ENCODE measurements at places on chromosomes 4 and X.

DNA sequence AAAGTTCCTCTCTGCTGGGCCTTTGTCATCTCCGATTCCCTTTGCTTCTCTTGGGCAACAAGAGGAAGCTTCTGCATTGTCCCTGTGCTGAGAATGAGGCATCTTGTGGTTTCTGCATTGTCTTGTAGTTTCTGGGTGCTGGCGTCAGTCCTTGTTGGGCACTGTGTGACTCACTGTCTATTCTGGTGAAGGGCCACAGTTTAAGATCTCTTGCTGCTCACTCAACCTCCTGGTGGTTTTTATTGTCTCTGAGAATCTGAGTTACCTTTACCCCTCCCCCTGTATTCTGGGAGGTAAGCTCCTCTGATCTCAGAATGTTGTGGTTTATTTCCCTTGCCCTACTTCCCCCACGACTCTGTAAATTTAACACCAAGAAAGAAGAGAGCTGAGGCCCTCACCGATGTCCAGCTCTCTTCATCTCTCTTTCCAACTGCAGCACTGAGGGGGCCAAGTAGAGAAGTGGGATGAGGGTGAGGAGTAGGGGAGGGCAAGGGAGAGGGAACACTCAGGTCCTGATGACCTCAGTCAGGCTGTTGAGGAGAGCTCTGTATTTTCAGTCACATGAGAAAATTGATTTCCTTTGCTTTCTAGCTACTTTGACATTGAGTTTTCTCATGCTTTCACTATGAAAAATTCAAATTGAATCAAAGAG, 441.6 kb upstream of the PITX2 start:
- peak; percentile 88 for DNase-seq

GRCh38 chr4:41287005-41287404, 30.3 kb downstream of the UCHL1 start:
- no peak for DNase-seq

DNA sequence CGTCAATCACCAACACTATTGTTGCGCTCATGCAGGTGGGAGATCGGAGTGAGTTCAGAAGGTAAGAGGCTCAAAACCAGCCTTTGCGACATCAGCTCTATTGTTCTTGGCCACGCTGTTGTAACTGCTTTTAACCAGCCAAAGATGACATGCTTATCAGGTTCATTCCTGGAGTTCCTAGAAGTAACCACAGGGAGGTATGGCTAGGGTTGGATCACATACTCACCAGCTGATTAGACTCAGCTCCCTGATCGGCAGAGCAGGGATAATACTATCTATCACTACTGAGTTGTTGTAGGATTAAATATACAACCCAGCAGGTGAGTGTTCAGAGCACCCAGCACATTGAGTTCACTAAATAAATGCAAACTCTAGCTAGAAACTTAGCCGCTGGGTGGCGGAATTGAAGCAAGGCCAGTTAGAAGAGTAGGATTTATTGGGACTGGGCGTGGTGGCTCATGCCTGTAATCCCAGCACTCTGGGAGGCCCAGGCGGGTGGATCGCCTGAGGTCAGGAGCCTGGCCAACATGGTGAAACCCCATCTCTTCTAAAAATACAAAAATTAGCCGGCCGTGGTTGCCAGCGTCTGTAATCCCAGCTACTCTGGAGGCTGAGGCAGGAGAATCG, 12.4 kb downstream of the SLC34A2 start:
- no peak for DNase-seq

- DNase-seq, result no peak
Observed at GRCh38 chrX:71168134-71168533, 23.5 kb downstream of the NLGN3 start.

DNA sequence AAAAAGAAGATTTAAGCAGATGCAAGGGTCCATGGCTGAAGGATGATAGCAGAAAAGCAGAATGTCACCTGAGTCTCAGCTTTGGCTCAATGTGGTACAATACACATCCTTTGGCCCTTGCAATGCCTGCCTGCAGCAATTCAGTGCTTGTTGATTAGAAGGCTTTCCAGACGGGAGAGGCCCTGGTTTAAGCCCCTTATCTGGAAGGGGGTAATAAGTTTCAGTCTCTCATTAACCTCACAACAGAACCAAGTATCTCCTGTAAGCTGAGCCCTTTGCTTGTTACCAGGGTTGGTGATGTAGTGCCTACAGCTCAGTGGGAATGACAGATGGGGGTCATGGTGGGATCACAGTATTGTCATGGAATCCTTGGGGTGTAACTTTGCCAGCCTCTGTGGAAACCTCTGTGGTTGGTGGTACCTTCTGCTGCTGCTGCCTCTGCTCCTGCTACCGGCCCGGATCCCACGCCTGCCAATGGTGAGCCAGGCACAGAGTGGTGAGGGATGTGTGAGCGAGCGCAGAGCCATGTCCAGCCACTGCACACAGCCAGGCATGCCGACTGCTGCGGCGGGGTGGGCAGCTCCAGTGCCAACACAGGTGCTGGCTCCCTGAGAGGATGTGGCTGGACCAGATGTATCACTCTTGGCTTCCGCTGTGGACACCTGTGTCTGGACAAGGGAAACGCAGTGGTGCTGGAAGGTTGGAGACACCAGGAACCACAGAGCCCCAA, 81.2 kb downstream of the ADRA2C start:
- DNase-seq, result no peak

DNA sequence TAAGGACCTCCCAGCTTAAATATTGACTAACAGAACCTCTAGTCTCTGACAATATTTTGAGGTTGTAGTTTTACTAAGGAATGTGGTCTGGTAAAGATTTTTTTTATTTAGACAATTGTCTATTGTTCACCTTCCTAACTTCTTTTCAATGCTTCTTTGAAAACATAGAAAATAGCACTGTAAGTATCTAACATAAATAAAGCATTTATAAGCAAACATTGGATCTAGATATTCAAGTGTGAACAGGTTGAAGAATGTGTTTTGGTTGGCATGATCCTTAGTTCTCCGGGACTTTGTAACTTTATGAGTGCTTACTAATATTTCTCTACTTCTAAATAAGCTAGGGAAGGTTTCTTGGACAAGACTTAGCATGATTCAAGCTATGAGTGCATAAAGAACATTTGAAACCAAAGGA, 285.4 kb upstream of the ARSJ start:
- no peak for DNase-seq

- DNase-seq, result no peak
Observed at GRCh38 chr4:48030470-48030869, 13.9 kb downstream of the NIPAL1 start.

- no peak for DNase-seq
Observed at GRCh38 chr4:153418121-153418520, 48.0 kb upstream of the TMEM131L start.

DNA sequence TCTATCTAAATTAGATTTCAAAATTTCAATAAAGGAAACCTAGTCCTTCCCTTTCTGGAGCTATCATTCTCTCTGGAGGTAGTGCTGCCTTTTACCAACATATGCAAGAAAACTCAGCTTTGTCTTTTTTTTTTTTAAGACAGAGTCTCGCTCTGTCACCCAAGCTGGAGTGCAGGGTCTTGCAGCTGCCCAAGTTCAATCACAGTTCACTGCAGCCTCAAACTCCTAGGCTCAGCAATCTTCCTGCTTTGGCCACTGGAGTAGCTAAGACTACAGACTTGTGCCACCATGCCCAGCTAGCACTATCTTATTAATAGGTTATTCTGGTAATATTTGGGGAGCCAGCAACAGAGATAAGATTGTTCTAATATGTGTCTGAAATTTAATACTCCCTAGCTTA, 12.3 kb downstream of the AASDH start:
- DNase-seq, result no peak

DNA sequence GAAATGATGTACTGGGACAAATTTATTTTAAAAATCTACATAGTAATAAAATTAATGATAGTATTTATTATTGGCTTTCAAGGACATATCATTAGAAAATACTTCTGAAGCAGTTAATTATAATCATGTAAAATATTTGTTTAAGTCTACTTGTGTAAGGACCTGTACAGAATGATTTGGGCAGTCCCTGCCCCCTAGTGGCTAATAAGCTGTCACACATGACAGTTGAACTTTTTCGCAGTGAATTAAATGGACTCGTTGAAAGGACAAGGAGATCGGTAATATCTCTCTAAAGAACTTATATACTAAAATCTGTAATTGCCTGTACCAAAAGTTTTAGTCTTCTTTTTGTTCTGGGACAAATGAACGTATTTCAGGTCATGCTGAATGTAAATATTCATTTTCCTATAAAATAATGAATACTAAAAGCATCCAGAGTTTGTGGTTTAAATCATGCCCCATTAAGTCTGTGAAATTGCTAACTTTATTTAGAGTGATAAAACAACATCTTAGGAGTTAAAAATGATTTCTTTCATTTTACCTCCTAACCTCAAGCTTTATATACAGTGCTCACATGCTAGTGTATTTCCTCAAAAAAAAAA, 13.6 kb downstream of the EXOC1 start:
- DNase-seq, result no peak

- DNase-seq, result peak; percentile 37
Observed at GRCh38 chrX:40784516-40785151, 49.3 kb upstream of the MED14 start.

- DNase-seq, result no peak
Observed at GRCh38 chrX:140034916-140035315, 69.6 kb upstream of the CXorf66 start.

DNA sequence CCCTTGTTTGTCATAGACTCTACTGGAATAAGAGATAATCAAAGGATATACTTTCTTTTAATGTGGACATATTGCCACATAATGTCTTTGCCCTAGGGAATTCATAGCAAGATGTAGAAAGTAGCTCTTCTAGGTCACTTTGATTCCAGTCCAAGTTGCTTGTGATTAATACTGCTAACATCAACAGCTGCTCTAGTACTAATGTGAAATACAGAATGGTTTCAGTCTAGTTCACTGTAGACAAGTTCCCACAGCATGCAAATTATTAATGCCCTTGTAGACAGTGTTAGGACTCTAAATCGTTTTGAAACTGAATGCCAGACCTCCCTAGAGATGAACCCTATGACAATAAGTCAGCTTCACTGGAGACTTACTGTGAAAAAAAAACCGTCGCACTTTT, 494.6 kb upstream of the ATOH1 start:
- no peak for DNase-seq

DNA sequence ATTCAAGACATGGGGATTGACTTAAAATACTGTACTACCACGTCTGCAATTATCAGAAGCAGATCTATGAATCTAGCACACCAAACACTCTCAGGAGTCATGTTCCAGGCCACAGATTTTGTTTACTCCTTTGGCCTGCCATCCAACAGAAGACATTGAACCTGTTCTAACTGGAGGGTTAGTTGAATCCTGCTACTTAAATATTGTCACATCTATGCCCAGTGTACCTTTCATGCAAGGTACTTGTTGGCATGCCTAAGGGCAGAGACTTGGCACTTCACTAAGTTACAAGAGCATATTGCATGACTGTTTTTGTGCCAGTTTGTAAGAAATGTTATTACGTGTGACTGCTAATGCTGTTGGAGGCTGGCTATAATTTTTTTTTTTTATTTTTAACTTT, 126.9 kb upstream of the BCOR start:
- no peak for DNase-seq

DNA sequence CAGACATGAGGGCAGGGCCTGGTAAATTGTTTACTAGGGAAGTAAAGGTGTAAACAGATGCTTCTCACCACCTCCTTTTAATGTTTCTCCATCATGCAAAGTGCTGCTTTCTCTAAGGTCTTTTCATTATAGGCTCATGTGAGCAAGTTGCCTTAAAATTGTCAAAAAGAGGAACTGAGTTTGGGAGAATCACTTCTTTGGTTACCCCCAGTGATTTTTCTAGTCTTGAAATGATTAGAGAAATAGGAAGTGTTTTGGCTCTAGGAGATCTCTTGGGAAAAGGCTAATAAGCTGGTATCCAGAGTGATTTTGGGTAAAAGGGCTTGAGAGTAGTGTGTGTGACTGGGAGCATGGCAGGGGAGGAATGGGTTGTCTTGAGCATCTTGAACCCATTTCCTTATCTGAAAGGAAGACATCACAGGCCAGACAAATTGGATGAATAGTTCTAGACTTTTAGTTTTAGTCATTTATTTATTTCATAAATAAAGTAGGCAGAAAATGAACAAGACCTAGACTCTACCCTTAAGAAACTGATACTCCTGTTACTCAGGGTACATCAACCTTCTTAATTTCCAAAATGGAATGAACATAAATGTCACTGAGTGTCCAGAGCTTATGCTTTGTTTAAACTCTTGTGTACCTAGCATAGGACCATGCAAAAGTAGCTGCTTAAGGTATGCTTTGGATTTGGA, 14.2 kb downstream of the GRPR start:
- DNase-seq, result no peak

GRCh38 chrX:153968754-153969124, 2.9 kb downstream of the HCFC1 start:
- DNase-seq, result no peak

DNA sequence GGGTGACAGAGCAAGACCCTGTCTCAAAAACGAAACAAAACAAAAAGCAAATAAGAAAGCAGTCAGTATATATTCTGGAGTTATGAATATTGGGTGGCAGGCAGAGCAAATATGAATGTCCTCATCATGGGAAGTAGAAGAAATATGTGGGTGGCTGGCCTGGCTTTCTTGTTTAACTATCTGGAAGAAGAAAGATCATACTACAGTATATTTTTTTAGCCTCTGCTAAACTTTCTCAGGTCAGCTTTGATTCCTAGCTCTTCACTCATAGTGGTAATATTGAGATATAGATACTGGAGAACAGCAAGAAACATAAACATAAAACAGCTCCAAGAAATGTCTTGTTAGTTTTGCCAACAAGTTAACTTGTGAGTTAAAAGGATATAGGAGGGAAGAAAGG, 192.5 kb downstream of the SOWAHB start:
- no peak for DNase-seq

DNA sequence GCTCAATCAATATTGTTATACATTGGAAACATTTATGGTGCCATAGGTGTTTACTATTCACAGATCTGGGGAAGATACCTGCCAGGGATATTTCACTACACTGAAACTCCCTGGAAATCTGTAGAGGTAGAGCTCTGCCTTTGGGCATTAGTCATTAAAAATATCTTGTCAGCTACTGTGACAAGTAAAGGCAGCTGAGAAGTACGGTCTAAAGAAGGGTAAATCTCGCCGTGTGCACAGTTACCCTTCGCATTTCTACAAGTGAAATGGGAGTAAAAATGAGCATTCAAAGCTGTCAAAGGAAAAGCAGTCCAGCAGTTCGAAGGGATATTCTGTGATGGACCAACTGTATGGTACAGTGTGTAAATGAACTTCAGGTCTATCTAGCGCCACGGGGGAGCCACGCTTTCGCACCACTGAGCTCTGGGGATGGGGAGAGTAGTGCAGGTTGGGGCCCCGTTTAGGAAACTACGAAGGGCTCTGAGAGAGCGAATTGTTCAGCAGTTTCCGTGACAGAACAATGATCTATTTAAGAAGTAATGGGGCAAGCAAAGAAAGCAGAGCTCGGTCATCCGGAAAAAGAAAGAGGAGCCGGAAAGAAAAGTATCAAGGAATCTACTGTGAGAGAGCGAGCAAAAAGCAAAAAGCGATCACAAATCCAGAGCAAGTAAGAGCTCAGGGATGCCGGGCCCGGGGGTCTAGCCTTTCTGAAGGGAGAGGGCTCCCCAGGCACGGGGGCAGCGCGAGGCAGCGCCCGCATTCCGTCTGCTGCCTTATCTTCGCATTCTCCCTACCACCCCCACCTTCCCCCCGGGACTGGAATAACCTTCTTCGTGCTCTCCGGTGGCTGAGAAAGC, 646 bp downstream of the TIGD4 start:
- DNase-seq, result no peak

- DNase-seq, result no peak
Observed at GRCh38 chrX:50770702-50771101, 43.3 kb downstream of the SHROOM4 start.

- DNase-seq, result no peak
Observed at GRCh38 chr4:19386786-19387185, 864.9 kb upstream of the SLIT2 start.

Measured in epithelial cell of proximal tubule (primary cell).